Activated CD4-positive, CD25-positive, alpha-beta regulatory T cell (primary cell): ENCODE measurements at places on chromosomes 13 and 19.

GRCh38 chr19:54616821-54617560 is 13.3 kb upstream of the LILRB1 start:
- no peak for DNase-seq

DNA sequence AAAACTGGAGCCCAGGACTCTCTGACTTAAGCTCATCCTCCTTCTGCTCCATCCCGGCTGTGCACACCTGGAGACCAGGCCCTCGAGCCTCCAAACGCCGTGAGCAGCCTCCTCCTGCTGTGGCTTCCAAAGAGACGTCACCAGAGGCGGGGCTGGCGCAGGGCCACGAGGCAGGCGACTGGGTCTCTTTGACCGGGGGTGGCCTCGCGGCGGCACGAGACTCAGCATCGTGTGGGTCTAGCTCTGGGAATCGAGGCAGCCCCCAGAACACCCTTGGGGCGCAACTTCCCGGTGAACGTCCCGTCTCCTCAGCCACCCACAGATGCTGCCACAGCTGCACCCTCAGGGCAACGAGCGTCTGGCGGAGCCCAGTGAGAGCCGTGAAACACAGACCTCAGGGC is 22.8 kb downstream of the RASA3 start:
- DNase-seq: no peak

GRCh38 chr19:40858109-40858508 is 7.9 kb upstream of the CYP2A6 start:
- no peak for DNase-seq

DNA sequence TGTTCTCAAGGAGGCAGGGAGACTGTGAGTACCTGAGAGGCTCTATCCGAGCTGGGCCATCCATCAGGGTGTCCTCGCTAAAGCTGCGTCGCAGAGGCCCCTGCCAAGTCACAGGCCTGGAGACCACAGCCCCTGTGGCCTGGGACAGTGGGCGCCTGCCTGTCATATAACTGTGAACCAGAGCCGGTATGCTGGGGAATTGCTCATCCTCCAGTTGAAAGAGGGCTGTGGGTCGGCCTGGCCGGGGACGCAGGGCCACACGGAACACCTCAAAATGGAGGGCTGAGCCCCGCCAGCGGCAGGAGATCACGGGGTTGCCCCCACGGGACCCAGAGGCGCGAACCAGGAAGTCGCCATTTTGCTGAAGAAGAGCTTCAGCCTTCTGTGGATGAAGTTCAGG is 6.6 kb downstream of the SH2D3A start:
- DNase-seq: no peak

DNA sequence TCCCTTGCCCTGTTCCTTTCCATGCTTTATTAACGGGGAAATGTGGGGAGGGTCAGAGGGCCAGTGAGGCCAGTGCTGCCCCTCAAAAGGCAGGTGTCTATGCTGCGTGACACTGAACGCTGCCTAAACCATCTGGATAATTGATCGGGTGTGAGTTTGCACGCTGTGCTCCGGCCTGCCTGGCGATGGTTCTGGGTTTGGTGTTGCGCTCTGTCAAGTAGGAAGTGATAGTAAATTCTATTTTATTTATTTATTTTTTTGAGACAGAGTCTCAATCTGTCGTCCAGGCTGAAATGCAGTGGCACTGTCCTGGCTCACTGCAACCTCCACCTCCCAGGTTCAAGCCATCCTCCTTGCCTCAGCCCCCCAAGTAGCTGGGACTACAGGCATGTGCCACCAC is 86.5 kb downstream of the ATP11A start:
- DNase-seq: no peak

- DNase-seq: no peak
These were observed 51.7 kb downstream of the TNFSF11 start for GRCh38 chr13:42625611-42626010.

- no peak for DNase-seq
These were observed 254.4 kb downstream of the DLEU7 start for GRCh38 chr13:50589139-50589538.

DNA sequence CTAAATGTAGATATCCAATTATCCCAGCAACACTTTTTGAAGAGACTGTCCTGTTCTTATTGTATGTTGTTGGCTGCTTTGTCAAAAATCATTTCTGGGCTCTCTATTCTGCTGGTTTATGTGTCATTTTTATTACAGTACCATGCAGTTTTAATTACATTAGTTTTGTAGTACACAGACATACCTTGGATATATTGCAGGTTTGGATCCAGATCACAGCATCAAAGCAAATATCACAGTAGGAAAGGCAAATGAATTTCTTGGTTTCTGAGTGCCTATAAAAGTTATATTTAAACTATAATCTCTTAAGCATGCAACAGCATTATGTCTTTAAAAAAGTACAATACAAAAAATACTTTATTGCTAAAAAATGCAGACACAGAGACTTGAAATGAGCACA is 564.2 kb upstream of the MIR17HG start:
- no peak for DNase-seq

DNA sequence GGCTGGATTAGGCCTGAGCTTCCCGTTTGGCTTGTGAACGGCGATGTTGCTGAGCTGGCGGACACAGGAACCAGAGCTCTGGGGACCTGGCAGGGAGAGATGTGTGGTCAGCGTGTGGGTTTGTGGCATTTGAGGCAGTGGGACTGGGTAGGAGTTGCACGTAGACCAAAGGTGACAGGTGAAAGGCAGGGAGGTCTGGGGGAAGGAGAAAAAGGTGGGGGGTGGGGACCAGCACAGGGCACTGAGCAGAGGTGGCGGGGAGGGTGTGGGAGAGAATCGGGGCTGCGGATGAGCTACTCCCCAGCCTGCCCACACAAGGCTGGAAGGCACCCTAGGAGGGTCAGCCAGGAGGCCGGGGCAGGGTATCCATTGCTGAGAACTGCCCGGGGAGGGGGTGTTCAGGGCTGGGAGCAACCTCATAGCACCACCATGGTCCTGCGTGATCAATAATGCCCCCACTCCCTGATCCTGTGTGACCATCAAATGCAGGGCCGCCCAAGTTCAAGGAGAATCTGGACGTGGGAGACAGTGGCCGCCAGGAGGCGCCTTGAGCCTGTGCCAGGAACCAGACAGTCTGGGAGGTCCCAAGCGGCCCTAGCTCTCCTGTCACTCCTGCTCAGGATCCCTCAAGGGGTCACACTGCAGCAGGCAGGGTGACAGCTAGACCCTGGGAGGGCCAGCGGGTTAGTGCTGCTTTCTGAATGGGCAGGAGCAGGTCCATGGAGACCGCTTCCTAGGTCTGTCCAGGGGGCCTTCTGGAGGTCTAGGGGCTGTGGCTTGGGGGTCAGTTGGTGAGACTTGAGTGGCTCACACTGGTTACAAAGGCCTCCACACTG is 12.8 kb upstream of the SELENOW start:
- no peak for DNase-seq

- DNase-seq: no peak
These were observed 8.7 kb downstream of the SHKBP1 start for GRCh38 chr19:40585241-40585981.

- DNase-seq: no peak
These were observed 25.2 kb downstream of the TNFSF14 start for GRCh38 chr19:6644796-6645195.

DNA sequence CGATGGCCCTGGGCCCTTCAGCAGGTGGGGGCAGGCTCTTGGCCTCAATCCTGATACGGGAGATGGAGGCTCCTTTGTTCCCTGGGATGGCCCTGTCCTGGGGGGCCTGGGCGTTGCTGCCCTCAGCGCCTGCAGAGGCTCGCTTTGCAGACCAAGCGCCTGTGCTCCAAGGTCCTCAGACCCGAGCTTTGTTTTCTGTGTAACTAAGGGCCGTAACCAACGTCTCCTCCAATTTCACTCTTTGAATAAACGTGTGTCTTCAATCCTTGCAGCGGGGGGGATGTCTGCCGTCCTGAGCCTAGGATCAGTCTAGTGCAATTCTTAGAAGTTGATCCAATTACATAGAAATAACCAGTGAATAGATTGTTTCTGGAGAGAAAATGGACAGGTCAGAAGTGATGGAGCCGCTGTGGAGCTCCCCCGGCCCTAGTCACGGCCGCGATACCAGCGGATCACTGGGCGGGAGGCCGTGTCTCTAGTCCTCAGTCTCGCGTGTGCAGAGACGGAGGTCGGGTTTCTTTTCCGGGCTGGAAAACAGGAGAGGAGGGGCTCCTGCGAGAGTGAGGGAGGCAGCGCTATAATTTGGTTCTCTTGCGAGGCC is 5.3 kb downstream of the PTBP1 start:
- no peak for DNase-seq

DNA sequence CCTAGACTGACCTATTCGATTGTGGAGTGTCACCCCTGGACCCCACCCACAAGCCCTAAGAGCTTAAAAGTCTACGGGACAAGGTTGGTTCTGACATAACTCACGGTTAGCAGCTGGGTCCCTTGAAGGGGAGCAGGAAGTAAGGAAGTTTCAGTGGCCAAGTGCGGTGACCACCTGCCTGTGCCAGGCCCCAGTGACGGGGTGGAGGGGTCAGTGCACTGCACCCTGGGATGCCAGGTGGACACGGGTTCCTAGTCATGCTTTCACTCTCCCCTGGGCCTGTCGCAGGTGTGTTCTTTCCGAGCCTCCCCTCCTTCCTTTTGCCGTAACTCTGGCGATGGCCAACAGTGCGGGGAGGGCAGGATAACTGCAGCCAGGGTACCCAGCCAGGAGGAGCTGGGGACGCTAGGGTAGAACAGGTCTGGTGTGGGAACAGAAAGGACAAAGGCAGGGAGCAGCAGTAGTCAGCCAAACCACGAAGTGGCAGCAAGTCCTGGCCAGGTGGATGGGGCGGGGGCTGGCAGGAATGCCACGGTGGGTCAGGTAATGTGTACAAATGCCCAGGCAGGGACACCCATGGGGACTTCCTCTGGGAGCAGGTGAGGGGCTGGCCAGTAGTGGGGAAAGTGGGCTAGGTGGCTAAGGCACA is 58.3 kb downstream of the RGCC start:
- no peak for DNase-seq

- DNase-seq: no peak
These were observed 150.9 kb downstream of the URI1 start for GRCh38 chr19:30092721-30093569.
